ENCODE measurements at places on chromosomes 2 and 18. TPM values are rescaled to one million over a fixed set of nuclear protein-coding genes. Genes with fewer than 3 reads are reported as not detected.

SKOR2 gene
- total RNA-seq, result not detected

RGPD5 gene
- total RNA-seq, result 15.4 TPM

DNA sequence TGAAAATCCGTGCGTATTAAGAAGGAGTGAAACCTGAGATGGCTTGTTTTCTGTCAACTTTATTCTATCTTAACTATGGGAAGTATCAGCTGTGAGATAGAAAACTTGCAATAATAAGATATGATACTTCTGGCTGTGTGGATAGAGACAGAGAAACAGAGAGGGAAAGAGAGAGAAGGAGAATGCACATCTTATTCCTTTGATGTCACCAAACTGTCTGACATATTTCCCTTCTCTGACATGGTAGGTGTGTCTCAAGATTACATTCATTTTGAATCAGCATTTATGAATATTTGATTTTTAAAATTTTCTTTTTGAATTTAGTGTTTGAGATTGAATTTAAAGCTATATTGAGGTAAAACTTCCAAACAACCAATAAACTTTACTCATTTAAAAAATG is 69.4 kb downstream of the CDC42EP3 start:
- no peak for DNase-seq

GRCh38 chr2:42516418-42516901 is 22.7 kb upstream of the KCNG3 start:
- DNase-seq, result no peak

DNA sequence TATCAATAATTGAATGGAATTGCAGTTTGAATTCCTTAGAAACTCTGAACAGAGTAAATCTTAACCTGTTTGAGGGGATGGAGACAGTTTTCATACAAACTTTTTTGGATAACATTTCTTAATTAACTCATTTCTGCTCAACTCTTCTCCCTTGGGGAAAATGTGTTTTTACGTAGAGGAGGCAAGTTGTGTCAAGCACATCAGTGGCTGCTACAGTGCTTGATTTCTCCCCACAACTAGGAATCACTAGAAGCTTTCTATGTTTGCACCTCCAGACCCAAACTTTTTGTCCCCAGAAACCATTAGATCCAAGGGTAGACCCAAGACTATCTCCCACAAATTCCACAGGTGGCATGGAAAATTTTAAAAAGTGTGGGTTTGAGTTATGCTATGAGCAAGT is 658.9 kb upstream of the FSHR start:
- DNase-seq, result no peak

DNA sequence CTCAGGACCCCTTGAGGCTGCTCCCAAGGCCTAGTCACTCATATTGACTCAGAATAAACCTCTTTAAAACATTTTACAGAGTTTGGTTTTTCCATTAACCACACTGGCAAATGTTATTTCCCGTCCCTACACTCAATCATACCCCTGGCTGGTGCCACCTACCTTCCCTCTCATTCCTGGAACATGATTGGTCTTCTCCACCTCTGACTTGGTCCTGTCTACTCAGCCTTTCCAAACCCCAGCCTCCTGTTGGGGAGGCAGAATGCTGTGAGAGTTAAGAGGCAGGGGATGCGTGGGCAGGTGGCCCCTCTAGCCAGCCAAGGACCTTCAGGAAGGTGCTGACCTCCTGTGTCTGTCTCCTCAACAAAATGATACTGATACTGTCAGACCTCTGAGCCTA is 149.3 kb downstream of the CABLES1 start:
- no peak for DNase-seq

DNA sequence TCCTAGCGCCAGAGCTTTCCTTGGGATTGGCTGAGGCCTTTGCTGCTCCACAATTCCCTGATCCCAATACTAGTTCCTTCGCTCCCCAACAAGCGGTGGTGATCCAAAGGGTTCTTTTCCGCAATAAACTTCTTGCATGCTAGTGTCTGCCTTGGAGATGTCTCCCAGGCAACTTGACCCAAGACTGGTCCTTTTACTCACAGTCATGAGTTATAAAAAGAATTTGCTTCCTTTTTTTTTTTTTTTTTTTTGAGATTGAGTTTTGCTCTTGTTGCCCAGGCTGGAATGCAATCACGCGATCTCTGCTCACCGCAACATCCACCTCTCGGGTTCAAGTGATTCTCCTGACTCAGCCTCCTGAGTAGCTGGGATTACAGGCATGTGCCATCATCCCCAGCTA is 89.8 kb upstream of the SP3 start:
- no peak for DNase-seq

DNA sequence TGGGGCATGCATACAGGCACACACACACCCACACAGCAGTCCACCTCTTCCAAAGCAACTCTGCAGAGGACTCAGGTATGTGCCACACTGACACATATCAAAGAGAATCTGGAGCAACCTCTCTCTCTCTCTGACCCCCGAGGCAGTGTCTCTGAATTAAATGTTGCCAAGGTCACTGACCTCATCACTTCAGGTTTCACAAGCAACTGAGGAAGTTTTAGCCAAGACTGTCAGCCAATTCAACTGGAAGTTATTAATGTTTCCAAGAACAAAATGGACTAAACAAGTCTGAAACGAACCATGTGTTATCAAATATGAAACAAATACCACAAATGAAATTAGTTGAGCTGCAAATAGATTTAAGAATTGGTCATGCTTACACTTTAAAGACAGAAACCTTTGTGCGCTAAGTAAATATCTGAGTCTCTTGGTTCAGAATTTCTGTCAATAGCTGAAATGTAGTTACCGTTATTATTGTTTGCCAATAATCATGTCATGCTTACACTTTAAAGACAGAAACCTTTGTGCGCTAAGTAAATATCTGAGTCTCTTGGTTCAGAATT is 86.1 kb downstream of the SLC25A12 start:
- no peak for DNase-seq

- no peak for DNase-seq
Observed at GRCh38 chr2:160114020-160114419, 51.6 kb upstream of the PLA2R1 start.

Measured in activated CD8-positive, alpha-beta T cell treated with anti-CD3 and anti-CD28 coated beads, Interleukin-2, amount 10 ng/mL, durations not matched to agents 7 days and 5 days (primary cell).